ENCODE measurements at places on chromosomes 7 and 10. TPM values are rescaled to one million over a fixed set of nuclear protein-coding genes. Genes with fewer than 3 reads are reported as not detected.

C7orf33 gene
- not detected for total RNA-seq

DNA sequence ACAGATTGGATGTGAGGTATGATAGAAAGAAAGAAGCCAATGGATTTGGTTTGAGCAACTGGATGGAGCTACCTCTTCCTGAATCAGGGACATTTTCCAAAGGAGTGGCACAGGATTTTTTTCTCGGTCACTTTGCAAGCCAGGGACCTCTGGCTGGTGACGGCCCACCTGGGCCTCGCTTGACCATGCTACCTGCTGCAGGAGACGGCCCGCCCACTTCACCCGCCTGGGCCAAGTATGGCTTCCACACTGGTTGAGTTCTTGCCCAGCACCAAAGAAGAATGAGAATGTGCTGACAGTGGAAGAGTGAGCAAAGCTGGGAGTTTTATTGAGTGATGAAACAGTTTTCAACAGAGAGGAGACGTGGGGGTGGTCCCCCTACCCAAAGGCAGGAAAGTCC lies 24.5 kb upstream of the SH3PXD2A start:
- H3K27me3 ChIP-seq = no peaks in the 10 kb centered on the region
- peaks cover 17% of the 10 kb centered on the region for H3K36me3 ChIP-seq
- H3K4me1 ChIP-seq = peaks cover 4% of the 10 kb centered on the region
- H3K27ac ChIP-seq = no peak overlapping the region
- no peak overlapping the region for H3K4me3 ChIP-seq

GRCh38 chr10:3865565-3865964 lies 80.6 kb upstream of the KLF6 start:
- no peaks in the 10 kb centered on the region for H3K27me3 ChIP-seq
- H3K36me3 ChIP-seq = no peaks in the 10 kb centered on the region
- H3K27ac ChIP-seq = no peak overlapping the region
- DNase-seq = no peak
- H3K4me3 ChIP-seq = no peak overlapping the region
- no peaks in the 10 kb centered on the region for H3K4me1 ChIP-seq

CISD1 gene
- total RNA-seq = 6.3 TPM

DNA sequence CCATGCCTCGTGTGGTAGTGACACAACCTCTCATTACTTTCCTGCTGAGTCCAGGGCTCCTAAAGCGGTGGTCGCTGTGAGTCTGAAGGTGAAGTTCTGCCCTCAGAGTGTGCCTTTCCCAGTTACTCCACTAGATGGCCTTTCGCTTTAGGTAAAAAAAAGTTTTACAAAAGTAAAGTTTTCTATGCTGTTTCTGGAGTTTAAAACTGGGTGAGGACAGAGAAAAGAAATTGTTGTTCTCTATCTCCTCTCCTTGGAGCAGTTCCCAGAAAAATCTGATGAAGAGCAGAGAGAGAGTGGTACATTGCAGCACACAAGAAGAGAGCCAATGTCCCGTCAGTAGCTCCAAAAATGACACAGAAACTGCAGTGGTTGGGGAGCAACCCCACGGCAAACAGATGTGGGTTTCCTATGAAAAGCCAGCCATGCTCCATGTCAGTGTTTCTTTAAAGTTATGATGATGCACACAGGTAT lies 257.1 kb downstream of the GLI3 start:
- DNase-seq = no peak
- H3K27me3 ChIP-seq = no peaks in the 10 kb centered on the region
- H3K36me3 ChIP-seq = no peaks in the 10 kb centered on the region
- peaks cover 5% of the 10 kb centered on the region for H3K4me1 ChIP-seq
- no peak overlapping the region for H3K4me3 ChIP-seq

- peaks cover 12% of the 10 kb centered on the region for H3K4me1 ChIP-seq
- H3K27ac ChIP-seq = no peak overlapping the region
- no peak overlapping the region for H3K4me3 ChIP-seq
Measured at GRCh38 chr10:95303535-95303934, 12.7 kb upstream of the PDLIM1 start.

GRCh38 chr7:37287131-37287855 lies 161.4 kb downstream of the ELMO1 start:
- H3K27ac ChIP-seq = no peak overlapping the region
- no peak overlapping the region for H3K4me3 ChIP-seq
- peaks cover 39% of the 10 kb centered on the region for H3K4me1 ChIP-seq
- no peaks in the 10 kb centered on the region for H3K27me3 ChIP-seq
- H3K36me3 ChIP-seq = no peaks in the 10 kb centered on the region

ECHDC3 gene
- 32.0 TPM for total RNA-seq

HOXA7 gene
- total RNA-seq = 3.3 TPM

DNA sequence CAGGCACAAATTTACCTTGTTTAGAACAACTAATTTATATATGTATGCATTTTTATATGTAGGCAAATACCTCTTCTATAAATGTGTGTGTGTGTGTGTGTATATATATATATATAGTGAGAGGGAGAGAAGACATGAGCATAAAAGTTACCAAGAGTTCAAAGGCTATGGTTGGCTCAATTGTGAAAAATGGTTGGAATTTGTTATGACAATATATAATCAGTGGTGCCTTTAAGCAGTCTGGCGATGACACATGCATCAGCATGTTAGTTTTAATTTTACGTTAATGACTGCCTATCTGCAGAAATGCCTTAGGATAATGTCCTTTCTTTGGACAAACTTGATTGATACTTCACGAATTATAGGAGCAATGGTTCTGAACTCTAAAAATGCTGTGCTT lies 980.8 kb upstream of the LRRTM3 start:
- H3K4me3 ChIP-seq = no peak overlapping the region
- no peaks in the 10 kb centered on the region for H3K36me3 ChIP-seq
- no peaks in the 10 kb centered on the region for H3K27me3 ChIP-seq
- H3K27ac ChIP-seq = no peak overlapping the region
- no peaks in the 10 kb centered on the region for H3K4me1 ChIP-seq

Measured in upper lobe of left lung (tissue), 6 donors.